ENCODE measurements at places on chromosomes 2 and 18. TPM values are rescaled to one million over a fixed set of nuclear protein-coding genes. Genes with fewer than 3 reads are reported as not detected.

GKN1 gene
- not detected for total RNA-seq

DNA sequence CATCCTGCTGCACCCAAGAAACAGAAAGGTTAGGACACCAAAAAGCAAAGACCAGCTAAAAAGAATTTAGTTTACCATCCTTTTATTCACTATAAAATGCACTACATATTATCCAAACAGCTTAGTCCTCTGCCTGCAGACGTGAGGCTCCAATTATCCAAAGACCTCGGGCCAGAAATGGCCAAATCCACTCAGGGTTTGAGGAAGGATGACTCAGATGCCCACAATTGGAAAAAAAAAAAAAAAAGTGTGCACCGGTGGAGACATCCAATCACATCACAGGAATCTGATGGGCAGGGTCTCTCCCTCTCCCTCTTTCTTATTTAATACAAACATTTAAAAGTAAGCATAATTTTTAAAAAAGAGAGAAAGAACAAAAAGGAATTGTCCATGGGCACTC, 65.7 kb downstream of the TRABD2A start:
- no peak for DNase-seq

DNA sequence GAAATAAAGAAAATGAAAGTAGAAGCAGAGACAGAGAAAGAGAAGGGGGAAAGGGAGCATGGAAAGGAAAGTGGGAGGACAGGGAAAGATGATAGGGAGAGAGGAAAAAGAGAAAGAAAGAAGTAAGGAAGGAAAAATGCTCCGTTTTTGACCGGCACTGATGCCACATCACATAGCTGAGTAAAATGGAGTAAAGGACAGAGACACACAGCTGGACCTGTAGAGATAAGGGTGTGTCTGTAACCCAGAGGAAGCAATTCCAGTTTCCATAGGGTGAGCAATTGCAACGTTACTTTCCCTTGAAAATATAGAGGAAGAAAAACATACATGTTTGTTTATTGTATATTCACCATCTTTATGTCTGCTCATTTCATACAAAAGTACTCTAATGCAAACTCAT, 1866.9 kb upstream of the PIK3C3 start:
- no peak for DNase-seq

- DNase-seq, result no peak
Observed at GRCh38 chr2:163602196-163602595, 133.6 kb downstream of the FIGN start.

DNA sequence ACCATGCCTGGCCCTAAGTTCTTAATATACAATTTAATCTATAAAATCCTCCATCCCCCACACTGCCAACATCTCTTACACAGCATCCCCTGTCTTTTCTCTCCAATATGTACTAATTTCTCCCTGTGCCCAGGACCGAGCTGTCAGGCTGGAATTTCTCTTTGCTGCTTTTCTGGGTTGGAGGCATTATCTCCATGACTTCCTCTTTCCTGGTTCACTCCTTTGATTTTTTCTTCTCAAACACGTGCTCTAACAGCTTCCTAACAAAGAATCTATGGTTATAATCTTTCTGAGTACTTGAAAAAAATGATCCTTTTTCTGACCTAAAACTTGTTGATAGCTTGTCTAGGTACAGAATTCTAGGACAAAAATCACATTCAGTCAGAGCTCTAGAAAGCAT, 112.8 kb downstream of the C1D start:
- DNase-seq, result no peak

RTP5 gene
- not detected for total RNA-seq

GRCh38 chr18:9428862-9429661, 46.3 kb upstream of the RALBP1 start:
- no peak for DNase-seq

DNA sequence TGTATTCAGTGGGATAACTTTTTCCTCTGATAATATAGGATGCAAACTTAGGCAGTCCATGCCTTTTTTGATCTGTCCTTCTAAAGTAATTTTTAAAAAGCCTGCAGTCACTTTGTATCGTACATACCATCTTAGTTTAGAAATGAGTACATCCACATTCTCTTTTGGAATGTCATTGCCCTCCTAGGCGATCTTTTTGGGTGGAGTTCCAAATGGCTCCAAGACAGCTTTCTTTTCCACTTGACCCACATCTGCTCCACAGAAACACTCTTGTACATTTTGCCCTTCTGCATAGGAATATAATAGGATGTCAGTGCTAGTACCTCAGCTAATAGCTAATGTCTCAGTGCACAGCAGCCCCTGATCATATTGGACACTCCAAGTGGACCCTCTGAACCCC, 21.8 kb upstream of the HTR2B start:
- DNase-seq, result no peak

EFEMP1 gene
- total RNA-seq, result not detected

COLEC11 gene
- 0.15 TPM for total RNA-seq

GRCh38 chr2:107627164-107627563, 199.5 kb upstream of the RGPD4 start:
- DNase-seq, result no peak

DNA sequence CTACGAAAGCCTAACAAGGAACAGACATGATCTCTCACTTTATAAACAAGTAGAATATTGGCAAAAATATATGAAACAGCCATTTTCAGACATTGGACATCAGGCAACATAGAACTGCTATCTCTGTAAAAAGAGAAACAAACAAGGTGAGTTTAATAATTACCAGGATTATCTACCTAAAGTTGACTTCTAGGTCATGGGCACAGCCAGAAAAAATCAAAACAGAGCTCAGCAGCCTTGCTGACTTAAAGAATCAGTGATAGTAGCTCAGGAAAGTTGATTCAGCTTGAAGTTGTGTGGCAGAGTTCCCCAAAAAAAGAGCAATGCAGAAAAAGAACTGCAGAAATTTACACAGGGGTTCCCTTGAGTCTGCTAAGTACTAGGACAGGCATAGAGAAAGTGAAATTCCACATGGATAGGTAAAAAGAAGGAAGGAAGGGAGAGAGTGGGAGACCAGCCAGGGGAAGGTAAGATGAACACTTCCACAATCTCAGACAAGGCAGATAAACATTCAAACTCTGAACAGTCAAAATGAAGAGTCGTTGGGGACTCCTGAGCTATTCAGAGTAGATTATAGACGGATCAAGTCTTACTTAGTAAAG, 102.0 kb downstream of the EXOC6B start:
- DNase-seq, result no peak

GRCh38 chr2:10234409-10235094, 68.2 kb upstream of the HPCAL1 start:
- no peak for DNase-seq

DNA sequence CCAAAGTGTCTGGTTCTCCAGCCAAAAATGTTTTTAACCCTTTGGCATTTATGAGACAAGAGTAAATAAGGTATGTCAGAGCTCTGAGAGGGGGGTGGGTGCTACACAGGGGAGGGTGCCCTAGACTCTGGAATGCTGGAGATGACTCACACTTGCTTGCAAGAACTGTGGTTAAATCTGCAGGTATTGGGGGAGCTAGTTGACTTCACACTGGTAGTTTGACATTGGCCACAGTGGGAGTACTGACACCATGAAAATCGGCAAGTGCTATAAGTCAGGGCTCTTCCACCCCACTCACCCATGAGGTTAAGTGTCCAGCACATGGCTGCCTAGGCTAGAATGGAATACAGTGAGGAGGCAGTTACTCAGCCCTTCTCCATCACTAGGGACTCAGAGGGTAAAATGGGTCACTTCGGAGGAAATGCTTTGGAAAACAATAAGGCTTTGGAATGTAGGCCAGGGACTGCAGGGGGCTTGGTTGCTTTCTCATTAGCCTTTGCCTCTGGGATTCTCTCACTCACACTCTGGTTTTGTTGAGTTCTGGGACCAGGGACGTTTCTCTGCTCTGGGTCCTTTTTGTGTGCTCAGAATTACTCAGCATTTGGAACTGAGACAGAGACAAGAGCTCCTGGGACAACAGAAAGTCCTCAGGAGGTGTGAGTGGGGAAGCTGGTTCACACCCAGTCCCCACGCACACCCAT, 91.6 kb downstream of the ACKR3 start:
- DNase-seq, result no peak
